ENCODE measurements at places on chromosomes 4 and X. TPM values are rescaled to one million over a fixed set of nuclear protein-coding genes. Genes with fewer than 3 reads are reported as not detected.

The SPANXA1 gene
- total RNA-seq, result not detected

The YY2 gene
- total RNA-seq, result 1.5 TPM

The MTMR8 gene
- total RNA-seq, result 3.5 TPM

The TCEAL2 gene
- 0.31 TPM for total RNA-seq

The C4orf36 gene
- not detected for total RNA-seq

The SLITRK4 gene
- not detected for total RNA-seq

The RHOXF1 gene
- total RNA-seq, result not detected

The TMPRSS11D gene
- not detected for total RNA-seq

The SLC34A2 gene
- not detected for total RNA-seq

The CT45A2 gene
- not detected for total RNA-seq

The CDS1 gene
- 0.33 TPM for total RNA-seq

The CCDC158 gene
- total RNA-seq, result not detected

DNA sequence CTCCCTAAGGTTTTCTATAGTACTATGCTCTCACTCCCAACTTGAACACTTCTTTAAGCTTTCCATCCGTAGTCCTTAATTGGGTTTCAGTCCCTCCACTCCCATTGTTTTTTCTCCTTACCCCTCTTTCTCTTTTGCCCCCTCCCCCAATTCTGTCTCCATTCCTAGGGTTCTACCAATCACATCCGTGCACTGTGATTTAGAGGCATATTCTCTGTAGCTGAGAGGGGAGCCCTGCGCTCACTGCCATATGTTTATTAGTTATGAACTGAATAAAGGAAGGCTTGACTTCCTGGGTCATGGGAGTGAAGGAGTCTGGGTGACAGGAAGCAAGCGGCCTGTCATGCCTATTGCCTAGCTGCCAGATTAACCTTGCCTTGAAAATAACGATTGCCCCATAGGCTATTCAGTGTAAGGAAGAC, 471 bp downstream of the MCTS1 start:
- DNase-seq, result no peak

DNA sequence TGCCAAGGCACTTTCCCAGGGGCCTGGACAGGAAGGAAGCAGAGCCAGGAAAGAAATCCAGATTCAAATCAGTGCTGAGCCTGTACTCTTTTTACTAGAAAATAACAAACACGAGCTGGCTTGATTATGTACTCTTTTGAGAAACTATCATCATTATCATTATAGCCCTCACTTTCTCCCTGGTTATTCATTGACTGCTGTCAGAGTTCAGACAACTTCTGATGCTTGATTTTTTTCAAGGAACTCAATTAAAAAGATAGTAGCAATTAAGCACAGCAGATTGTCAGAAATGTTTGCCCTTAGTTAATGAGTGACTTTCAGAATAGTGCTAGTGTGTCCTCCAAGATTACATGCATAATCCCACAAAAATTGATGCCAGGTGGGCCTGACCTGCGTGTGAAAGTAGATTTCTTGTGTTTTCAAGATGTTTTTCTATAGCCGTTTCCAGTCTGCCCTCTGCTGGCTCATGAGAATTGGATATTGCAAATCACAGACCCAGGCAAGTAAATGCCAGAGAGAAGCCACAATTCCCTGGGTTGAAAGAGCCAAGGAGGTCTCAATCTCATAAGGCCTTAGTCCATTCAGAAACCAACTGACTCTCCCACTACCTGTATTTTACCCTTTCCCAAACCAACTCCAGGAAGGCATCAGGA, 14.3 kb upstream of the PNPLA4 start:
- no peak for DNase-seq

DNA sequence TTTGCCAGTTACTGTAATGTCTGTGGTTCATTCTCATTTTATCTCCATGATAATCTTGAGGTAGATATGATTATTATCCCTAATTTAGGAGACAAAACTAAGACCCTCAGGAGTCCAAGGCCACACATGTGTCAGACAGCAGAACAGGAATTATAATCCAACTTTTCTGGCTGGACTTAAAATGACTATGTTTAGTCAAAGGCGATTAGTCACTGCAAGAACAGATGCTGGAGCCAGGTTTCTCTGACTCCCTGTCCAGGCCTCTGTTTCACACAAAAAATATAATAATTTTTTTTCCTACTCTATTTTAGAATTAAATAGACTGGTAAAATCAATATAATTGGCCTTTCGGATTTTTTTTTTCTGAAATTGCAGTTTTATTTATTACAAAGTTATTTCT, 56.7 kb upstream of the TMEM131L start:
- no peak for DNase-seq

- no peak for DNase-seq
Observed at GRCh38 chrX:38877366-38877765, 76.1 kb downstream of the MID1IP1 start.

- no peak for DNase-seq
Observed at GRCh38 chrX:136666088-136666487, 18.1 kb downstream of the CD40LG start.

GRCh38 chrX:110056419-110056818, 53.5 kb downstream of the TMEM164 start:
- no peak for DNase-seq

DNA sequence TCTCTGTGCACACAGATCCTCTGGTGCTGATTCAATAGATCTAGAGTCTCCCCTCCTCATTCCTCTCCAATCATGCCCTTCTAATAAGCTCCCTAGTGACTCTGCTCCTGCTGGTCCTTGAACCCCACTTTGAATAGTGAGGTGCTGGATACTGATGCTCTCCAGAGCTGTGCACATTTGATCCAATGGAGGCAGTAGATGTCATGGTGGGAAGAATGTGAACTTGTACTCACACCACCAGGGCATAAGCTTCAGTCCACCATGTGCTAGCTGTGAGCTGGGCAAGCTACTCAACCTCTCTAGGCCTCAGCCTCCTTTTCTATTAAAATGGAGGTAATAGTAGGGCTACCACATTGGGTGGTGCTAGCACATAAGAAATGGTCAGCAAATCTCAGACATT, 241.1 kb downstream of the SPATA18 start:
- no peak for DNase-seq

- DNase-seq, result no peak
Observed at GRCh38 chrX:31832263-31832662, 760.4 kb upstream of the FTHL17 start.

GRCh38 chr4:166335256-166335938, 462.4 kb downstream of the TLL1 start:
- no peak for DNase-seq

DNA sequence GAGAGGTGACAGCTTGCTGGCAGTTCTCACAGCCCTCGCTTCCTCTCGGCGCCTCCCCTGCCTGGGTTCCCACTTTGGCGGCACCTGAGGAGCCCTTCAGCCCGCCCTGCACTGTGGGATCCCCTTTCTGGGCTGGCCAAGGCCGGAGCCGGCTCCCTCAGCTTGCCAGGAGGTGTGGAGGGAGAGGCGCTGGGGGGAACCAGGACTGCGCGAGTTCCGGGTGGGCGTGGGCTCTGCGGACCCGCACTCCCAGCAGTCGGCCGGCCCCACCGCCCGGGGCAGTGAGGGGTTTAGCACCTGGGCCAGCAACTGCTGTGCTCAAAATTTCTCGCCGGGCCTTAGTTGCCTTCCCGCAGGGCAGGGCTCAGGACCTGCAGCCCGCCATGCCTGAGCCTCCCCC, 47.0 kb upstream of the PTPN13 start:
- no peak for DNase-seq

DNA sequence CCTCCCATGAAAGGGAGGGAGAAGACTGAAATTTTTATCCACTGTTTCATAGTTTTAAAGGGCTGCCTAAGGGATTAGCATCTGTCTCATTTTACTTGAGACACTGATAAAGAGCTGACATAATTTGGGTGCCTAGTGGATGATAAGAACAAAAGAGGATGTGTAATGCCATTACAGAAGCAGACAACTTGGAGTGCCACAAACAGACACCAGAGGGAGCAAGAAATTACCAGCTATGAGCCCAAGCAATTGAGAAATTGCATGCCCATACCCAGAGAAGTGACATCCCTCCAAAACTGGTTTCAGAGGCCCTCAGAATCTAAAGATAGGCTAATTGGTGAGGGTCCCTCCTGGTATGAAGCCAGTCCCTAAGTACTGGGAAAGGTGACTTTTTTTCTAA, 38.5 kb upstream of the POU3F4 start:
- DNase-seq, result no peak

GRCh38 chr4:75679876-75680575, 6.8 kb upstream of the G3BP2 start:
- DNase-seq, result no peak

Measured in activated naive CD8-positive, alpha-beta T cell treated with anti-CD3 and anti-CD28 coated beads, Interleukin-2, amount 10 ng/mL, durations not matched to agents 7 days and 5 days (primary cell).